Activated T-helper 1 cell treated with Interleukin-2 at 50 U/mL for 16 hours (primary cell): ENCODE measurements at places on chromosomes 5 and 9.

DNA sequence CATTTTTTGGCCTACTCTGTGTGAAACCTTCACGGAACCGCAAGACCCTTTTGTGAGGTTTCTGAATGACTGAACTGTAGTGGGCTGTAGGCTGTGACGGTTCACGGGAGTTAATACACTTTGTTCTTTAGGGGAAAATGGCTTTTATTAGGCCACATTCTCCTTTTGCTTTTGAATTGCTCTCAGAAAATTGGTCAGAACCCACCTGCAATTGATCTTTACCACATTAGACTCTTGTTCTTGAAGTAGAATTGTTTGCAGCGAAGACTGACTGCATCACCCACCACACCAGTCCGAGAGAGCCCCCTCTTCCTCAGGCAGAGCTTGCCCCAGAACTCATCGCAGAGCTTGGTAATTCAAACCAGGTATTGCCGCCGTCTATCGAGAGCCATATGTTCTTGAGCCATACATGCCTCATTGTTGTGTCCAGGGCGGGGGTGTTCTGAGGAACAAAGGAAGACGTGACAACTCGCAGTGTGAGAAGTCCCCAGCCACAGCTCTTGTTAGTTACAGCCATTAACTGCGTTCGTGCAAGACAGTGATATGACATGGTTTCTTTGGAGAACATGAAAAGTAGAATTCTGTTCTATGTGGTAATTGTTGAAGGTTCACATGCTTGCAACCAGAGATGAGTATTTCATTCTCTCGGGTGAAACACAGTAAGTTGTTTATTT, 166.4 kb upstream of the OTULINL start:
- DNase-seq, result no peak

- no peak for DNase-seq
Measured at GRCh38 chr5:15719784-15720183, 219.8 kb downstream of the FBXL7 start.

DNA sequence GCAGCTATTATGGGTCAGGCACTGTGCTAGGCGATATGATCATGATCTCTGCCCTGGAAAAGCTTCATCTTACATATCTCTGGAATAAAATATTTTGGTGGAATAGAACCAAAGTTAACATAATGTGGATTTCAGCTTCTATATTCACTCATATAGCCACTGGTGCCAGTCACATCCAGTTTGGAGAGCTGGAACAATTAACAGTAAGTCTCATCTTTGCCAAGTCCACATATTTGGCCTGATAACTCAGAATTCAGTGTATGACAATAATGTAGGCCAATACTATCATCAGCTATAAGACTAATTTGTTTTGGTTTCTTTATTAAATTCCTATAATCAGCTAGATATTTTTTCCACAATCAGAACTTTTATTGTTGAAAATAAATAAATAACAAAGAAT, 5.9 kb upstream of the FAM13B start:
- DNase-seq, result no peak

DNA sequence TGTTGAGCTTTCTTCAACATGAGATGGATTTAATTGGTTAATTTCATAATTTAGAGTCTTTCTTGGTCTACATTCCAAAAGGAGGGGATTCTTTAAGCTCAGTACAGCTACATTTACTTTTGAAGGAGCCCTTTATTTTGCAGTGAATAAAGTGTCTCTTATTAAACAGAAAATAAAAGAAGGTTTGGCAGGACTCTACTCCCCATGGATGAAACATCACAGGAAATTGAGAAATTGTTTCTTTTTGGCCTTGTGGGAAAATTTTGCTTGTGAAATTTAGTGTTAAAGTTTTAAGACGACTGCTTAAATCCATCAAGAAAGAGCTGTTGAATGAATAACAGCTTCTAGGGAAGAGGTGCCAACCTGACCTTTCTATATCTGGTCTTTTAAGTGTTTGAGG, 187.7 kb downstream of the NTRK2 start:
- no peak for DNase-seq

GRCh38 chr5:59207401-59207800, 624.5 kb downstream of the RAB3C start:
- DNase-seq, result no peak

DNA sequence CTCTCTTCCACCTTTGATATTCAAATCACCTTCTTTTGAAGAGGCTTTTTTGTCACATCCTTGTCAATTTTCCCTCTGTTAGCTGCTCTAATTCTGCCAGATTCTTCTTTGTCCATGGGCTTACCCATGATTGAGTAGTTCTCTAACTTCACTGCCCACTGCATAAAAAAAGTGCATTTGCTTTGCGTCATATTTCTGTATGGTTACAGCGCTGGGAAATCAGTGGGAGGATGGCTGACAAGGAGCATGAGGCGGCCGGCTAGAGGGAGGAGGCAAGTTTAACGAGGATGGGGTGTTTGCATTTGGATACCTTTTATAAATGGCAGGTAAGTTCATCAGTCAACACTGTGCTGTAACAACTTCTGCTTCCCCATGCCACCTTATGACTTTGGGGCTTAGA, 116.5 kb upstream of the LHFPL2 start:
- no peak for DNase-seq

DNA sequence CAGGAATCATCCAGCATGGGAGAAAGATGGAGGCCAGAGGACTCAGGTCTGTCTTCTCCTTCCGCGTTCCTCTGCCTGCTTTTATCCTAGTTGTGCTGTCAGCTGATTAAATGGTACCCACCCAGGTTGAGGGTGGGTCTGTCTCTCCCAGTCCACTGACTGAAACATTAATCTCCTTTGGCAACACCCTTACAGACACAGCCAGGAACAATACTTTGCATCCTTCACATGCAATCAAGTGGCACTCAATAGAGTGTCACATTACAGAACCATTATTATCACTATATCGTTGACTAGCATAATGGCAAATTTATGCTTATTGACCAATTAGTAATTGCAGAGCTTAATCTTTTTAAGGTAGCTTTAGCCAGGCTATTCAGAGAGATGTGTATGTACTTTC, 64.8 kb downstream of the UNC13B start:
- DNase-seq, result no peak

DNA sequence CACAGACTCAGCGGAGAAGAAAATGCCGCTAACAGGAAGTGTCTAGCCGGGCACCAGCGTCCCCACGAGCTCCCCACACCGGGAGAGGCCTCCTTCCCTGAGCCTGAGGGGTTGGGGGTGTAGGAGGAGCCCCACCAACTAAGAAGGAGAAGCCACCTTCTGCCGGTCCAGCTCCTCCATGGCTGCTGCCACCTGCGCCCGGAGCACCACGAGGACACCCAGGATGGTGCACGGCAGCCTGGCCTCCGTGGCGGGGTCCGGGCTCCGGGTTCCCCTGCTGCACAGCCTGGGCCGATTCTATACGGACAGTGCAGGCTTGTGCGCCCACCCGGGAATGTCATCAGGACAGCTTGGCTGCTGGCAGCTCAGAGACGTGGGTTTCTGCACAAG, 297 bp downstream of the LCN8 start:
- DNase-seq, result no peak
